ENCODE measurements at places on chromosomes 12 and 14.

DNA sequence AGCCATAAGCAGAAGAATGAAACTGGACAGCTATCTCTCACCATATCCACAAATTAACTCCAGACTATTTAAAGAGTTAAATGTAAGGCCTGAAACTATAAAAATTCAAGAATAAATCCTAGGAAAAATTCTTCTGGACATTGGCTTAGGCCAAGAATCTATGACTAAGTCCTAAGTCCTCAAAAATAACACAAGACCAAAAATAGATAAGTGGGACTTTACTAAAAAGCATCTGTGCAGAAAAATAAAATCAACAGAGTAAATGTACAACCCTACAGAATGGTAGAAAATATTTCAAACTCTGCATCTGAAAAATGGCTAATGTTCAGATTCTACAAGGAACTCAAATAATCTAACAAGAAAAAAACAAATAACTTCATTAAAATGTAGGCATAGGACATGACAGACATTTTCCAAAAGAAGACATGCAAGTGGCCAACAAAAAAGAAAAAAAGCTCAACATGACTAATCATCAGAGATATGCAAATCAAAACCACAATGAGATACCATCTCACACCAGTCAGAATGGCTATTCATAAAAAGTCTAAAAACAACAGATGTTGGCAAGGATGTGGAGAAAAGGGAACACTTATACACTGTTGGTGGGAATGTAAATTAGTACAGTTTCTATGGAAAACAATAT is 61.0 kb upstream of the PPFIA2 start:
- no peak for DNase-seq

DNA sequence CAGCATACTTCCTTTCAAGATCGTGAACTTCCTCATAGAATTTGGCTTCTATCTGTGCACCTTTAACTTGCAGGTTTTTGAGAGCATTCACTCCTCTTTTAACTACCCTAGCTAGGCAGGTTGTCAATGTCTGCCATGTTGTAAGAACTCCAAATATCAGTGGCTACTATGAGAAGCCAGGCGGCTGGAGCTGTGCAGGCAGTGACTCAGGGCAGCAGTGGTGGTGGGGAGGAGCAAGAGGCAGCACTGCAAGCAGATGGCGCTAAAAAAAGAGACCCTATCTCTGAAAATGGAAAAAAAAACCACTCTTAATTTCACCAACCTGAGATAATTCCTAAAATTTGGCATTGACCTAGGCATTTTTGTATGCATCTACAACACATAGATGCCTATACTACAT is 28.5 kb downstream of the YARS2 start:
- no peak for DNase-seq

- no peak for DNase-seq
Measured at GRCh38 chr12:5944688-5945070, 380 bp downstream of the ANO2 start.

DNA sequence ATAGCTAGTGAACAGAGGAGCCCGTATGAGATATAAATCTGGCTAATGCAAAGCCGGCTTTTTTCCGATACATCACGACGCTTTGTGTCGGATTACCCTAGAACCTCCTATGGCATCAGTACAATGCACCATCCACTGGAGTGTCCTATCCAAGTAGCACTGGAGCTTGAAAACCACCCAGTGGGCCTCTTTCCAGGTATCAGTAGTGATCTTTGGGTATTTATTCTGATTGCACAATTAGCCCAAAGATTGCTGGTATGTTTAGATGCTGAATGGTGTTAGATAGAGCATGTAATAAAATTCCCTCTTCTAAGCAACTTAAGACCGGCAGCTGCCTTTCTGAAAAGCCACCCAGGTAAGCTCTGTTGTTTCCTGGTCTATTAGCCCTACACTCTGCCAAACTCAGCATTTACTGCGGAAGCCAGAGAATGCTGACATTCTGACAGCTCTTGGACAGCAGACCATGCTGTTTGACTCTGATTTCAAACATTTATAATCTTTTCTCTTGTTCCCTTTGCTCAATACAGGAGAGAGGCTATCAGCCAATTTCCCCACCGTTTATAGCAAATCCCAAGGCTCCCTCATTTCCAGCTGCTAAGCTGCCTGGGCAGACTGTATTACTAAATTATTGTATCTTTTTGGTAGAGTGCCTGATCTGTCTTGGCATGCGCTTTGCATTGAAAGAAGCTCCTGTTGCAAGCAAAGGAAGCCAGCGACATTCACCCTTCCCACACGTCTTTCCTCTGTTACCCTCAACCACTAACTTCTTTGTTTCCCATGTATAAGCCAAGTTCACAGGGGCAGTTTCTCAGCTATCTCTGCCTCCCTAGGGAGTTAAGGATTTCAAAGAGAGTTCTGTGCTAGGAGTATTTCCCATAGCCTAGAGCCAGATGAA is 388.3 kb upstream of the GARIN6 start:
- no peak for DNase-seq

GRCh38 chr12:103326190-103326589 is 169.6 kb downstream of the C12orf42 start:
- no peak for DNase-seq

GRCh38 chr12:49288412-49288853 is 6.5 kb upstream of the PRPH start:
- peak; percentile 37 for DNase-seq

- DNase-seq: no peak
Measured at GRCh38 chr12:112496496-112496895, 77.7 kb downstream of the PTPN11 start.

DNA sequence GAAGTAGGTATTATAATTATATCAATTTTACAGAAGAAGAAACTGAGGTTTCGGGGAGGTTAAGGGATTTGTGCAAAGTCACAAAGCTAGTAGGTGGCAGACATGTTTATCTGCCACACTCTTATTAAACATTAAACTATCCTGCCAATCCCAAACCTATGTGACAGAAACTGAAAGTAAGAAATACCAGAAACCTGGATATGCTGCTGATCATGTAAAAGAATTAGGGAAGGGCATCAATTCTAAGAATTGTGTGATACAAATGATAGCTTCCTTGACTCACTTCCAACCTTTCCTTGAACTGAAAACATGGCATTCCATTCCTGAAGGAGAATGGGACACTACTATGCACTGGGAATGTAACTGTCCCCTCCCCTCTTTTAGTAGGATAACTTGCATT is 16.9 kb downstream of the TAOK3 start:
- no peak for DNase-seq

- no peak for DNase-seq
Measured at GRCh38 chr14:104020471-104020870, 65.0 kb upstream of the ASPG start.

DNA sequence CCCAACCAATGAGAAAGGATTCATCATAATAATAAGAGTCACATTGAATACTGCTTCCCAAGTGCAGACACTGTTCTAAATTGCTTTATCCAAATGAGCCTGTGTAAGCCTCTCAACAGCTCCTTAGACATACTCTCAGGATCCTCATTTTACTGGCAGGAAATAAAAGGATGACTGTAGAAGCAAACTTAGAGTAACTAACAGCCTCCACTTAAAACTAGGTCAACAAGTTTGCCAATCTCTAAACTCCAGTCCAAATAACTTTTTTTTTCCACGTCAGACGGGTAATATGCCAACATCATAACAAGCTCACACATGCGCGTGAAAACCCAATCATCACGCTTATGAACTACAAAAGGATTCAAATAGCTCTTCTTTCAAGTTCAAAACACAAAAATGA is 15.3 kb upstream of the DPF3 start:
- no peak for DNase-seq

DNA sequence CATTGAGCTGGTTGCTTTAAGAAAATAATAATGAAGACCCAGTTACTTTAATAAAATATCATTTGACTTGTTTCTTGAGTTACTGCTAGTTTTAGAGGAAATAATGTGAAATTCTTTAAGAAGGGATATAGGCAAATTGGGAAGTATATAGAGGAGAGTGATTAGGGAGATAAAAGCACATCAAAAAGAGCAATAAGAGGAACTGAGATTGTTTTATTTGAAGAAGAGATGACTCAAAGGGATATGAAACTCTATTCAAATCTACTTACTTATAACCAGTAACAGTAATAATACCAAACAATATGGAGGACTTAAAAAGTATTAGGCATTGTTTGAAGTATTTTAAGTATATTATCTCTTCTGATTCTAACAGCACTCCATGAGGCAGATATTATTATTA is 37.1 kb downstream of the LRRK2 start:
- DNase-seq: no peak

GRCh38 chr14:52789118-52789517 is 2.3 kb downstream of the GNPNAT1 start:
- no peak for DNase-seq

GRCh38 chr12:98909746-98910145 is 264.7 kb downstream of the APAF1 start:
- no peak for DNase-seq

- DNase-seq: no peak
Measured at GRCh38 chr14:102044566-102044965, 42.3 kb downstream of the HSP90AA1 start.

GRCh38 chr12:125053821-125054220 is 11.4 kb upstream of the AACS start:
- DNase-seq: no peak

- DNase-seq: no peak
Measured at GRCh38 chr12:53791735-53792326, 40.1 kb upstream of the CISTR start.

GRCh38 chr12:109126784-109127183 is 10.4 kb downstream of the ACACB start:
- DNase-seq: no peak

DNA sequence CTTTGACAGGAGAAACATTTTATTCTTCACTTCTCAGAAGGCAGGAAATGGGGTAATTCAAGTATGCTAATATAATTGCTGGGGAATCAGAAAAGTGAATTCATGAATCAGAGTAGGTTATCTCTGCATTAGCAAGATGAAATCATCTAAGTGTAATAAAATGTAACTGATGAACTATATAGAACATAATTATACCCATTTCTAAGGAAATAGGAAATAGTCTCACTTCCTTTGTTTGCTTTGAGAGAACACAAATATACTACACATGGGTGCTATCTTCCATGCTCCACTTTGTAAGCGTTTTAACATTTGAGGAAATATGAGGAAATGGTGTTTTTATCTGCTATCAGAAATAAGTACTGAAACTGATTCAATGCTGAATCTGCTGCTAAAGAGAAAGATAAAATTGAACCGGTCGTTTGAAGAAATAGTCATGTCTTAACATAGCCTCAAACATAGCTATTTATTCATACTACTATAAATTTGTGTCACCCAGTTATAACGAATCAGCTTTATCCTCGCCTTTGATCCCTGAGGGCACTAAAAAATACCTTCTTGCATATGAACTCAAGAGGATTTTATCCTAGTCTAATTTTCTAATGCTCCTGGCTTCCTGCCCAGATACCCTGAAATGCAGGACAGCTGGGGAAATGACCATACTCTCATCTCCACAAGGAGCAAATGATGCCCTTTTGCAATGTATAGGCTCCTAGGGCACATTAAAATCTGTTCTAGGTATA is 696.0 kb downstream of the C12orf50 start:
- no peak for DNase-seq

- no peak for DNase-seq
Measured at GRCh38 chr12:40054555-40055227, 51.2 kb downstream of the SLC2A13 start.

DNA sequence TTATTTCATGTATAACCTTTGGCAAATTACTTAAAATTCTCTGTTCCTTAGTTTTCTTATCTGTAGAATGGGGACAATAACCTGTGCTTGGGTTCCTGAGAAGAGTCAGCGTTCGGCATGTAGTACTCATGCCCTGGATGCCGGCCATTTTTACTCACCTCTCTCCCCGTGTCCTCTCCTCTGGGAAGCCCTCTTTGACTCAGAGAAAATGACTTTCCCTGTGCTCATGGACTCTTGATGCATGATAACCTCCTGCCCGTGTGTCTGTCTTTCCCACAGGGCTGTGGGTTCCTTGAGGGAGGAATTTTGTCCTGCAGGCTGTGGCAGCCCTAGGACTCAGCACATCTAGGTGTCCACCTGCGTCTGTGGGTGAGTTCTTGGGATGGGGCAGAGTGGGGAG is 5.8 kb upstream of the C1RL start:
- DNase-seq: no peak

- DNase-seq: no peak
Measured at GRCh38 chr12:102905229-102905628, 11.8 kb downstream of the PAH start.

DNA sequence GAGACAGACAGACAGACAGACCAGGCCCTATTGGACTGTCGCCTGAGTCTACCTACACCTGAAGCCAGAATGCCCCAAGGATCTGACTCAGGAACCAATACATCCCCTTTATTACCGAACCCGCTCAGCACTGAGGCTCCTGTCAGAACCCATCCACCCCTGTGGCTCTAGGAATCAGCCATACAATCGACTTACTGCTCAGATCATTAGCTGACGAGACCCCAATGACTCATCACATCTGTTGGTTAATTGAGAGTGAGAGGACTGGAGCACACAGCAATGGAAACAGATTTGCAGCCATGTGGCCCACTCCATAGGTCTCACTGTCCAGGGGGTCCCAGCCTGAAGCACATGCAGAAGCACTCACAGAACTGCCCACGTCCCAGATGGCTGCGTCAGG is 15.2 kb downstream of the ITPK1 start:
- DNase-seq: no peak

DNA sequence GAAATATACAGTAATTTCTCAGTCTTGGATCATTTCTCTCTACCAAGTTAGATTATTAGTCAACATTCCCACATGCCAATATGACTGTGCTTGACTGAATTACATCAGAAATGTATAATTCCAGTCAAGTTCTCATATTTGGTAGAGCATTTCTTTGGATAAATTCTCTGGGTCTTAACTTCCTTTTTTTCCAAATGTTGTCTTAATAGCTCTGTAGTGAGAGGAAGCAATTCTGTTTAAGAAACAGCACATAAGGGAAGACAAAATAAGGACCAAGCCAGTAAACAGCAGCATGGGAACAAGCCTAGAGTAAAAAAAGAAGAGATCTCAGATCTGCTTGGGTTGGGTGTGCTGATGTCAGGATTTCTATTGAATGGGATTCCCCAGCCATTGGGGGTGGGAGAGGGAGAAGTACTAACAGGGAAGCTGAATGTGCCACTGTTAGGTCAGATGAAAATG is 14.2 kb upstream of the DYRK2 start:
- no peak for DNase-seq

DNA sequence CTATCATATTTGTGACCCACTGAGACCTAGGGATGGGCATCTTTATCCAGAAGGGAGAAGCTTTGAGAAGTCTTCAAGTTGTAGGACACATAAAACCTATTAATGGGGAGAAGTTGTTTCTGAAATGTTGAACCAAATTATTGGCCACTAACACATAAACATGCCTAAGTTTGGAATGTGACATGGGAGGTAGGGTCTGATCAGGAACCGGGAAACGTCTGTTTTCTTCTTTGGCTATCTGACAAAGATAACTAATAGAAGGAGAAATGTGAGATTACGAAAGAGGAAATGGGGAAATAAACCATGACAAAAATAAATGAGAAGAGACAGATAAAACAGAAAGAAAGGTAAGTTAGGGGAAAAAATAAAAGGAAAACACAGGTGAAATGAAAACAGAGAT is 425.2 kb downstream of the EGLN3 start:
- no peak for DNase-seq

DNA sequence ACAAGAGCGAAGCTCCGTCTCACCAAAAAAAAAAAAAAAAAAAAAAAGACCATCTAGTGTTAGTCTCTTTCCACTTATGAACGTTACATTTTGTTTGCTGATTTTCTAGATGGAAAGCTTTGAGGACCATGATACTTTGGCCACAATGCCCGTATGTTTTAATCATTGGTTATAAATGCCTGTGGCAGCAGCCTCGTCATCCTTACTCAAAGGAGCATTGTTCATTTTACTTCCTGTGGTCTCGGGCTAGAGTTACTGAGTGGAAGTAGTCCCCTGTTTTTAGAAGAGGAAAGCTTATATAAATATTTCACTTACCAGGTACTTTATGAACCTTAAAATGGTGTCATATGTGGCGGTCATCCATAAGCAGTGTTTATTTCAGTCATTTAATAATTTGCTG is 359.9 kb downstream of the AEBP2 start:
- DNase-seq: no peak

All from activated T-helper 1 cell treated with Interleukin-2 at 50 U/mL for 16 hours (primary cell).